ENCODE measurements at places on chromosomes 11 and 22. TPM values are rescaled to one million over a fixed set of nuclear protein-coding genes. Genes with fewer than 3 reads are reported as not detected.

The TTC28 gene
- total RNA-seq = 3.7 TPM

The BTG4 gene
- 0.10 TPM for total RNA-seq

The KCNK7 gene
- 0.93 TPM for total RNA-seq

The OTOG gene
- not detected for total RNA-seq

The RCE1 gene
- 54.4 TPM for total RNA-seq
